ENCODE measurements at places on chromosomes 6 and 20.

- DNase-seq, result peak; percentile 44
Observed at GRCh38 chr6:11277275-11278206, 45.1 kb upstream of the NEDD9 start.

- no peak for DNase-seq
Observed at GRCh38 chr6:55531496-55531895, 47.5 kb downstream of the HMGCLL1 start.

- no peak for DNase-seq
Observed at GRCh38 chr6:29620630-29621029, 12.4 kb downstream of the GABBR1 start.

DNA sequence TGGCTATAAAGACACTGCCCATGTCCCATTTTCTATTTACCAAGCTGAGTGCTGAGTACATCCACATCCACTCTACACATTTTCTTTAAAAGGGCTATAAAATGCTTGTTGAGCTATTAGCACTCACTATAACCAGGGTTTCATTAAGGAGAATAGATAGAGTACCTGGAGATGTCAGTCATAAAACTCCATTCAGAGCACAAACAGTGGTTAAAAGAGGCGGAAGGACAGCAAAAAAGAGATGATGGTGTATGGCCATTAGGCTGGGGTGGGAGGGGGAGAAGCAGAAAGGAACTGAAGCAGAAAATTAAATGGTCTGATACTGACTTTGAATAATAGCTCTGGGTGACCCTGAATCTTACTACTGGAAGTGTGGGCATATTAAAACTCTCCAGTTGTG, 609.9 kb upstream of the MAP3K7 start:
- DNase-seq, result no peak

DNA sequence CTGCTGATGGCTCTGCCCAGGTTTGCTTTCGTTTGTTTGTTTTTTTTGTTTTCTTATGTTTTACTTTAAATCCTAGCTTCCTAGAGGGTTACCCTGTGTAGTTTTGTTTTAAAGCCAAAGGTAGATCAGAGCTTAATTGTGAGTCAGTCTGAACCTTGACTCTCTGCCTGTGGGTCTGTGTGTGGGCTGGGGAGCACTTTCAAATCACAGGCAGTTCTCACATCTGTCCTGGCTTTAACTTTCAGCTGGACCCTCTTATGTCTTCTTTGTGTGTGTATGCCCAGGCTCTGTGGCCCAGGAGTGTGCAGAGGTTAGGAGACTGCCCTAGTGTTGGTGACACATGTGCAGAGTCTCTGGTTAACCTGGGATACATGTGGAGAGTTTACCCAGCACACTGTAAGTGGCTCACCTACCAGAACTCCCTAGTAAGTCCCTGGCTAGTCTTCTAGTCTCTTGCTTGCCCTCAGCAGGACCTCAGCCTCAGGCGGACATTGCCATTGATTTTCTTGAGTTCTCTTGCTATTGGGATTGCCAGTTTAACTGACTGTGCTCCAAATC, 19.0 kb downstream of the HIVEP1 start:
- DNase-seq, result no peak

- DNase-seq, result no peak
Observed at GRCh38 chr20:41094353-41095055, 42.8 kb upstream of the PLCG1 start.

- DNase-seq, result no peak
Observed at GRCh38 chr20:62067547-62068260, 2.0 kb upstream of the TAF4 start.

DNA sequence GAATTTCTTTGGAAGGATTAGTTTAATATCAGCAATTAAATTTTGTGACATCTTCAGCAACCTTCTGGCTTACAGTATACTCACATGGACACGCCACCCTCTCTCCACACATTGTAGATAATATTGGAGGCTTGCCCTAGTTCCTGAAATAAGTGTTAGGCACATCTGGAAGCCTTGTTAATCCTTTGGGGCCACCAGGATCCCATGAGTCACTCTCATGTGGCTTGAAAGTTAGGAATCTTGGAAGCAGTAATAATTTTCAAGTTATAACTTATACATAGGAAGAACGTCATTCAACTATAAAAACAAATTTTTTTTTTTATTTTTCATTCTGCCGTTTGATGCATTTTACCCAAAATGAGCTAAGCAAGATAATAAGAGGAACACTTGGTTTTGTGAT, 20.5 kb downstream of the LAMA4 start:
- no peak for DNase-seq

DNA sequence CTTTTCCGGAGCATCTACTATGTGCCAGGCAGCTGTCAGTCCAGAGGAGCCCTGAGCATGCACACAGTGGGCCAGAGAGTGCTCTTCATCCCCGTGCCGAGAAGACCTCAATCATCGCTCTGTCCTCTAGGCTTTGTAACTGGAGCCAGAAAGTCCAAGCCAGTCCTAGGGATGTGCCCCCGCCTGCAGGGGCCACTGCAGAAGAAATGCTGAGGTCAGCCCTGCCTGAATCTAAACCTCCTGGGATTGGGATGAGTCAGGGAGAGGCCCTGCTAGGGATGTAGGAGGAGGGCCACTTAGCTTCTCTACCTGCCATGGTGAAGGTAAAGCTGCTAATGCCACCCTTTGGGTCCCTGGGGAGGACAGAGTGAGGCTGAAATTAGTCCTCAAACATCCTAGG, 146.8 kb downstream of the CDC5L start:
- DNase-seq, result no peak

DNA sequence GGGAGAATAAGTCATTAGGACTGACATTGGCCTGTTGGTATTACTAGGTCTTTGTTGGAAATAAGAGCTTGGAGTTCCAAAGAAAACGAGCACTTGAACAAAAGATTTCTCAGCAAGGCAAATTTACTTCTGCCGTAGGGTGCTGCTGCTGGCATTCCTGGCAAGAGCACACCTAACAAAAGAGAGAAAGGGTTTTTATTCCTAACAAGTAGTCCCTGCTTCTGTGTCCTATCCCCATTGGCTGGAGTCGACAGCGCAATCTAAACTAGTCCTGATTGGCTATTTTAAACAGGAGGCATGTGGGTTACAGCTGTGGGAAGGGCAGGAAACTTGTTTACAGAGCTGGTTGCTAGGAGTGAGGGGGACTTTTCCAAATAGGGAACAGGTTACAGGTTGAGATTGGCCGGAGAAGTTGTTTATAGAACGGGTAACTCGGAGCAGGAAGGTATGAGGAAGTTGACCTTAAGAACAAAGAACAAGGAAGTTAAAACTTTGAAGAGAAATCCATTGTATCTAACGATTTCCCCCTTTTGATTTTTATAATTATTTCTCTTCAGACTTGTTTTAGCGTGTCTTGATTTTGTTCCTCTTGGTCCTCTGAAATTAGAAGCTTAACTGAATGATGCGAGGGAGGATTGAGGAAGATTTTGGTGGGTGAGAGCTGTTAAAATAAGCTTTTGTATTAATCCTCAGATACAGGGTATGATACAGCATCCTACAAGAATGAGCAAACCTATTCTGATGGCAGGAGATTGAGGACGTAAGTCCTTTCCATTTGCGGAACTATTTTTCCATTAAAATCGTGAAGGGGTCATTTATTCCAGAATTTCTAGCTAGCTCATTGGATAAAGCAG, 3.4 kb upstream of the ZNFX1 start:
- no peak for DNase-seq

GRCh38 chr6:36997811-36998722, 7.4 kb upstream of the FGD2 start:
- DNase-seq, result no peak

GRCh38 chr6:154292066-154292465, 64.5 kb downstream of the IPCEF1 start:
- DNase-seq, result no peak

DNA sequence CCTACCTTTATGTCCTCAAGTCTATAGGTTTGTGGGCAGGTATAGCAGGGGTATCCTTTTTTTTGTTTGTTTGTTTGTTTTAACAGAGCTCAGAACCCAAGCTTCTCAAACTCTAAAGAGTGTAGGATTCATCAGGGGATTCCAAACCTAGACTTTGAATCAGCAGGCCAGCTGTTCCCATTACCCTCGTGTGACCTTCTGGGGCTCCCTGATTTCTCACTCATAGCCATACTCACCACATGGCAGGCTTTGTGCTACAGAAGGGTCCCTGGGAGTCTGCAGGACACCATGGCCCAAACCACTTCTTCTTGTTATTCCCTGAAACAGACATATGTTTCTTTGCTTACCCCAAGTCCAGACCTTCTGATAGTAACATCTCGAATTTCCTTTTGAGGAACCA, 350.8 kb upstream of the TSHZ2 start:
- DNase-seq, result no peak

DNA sequence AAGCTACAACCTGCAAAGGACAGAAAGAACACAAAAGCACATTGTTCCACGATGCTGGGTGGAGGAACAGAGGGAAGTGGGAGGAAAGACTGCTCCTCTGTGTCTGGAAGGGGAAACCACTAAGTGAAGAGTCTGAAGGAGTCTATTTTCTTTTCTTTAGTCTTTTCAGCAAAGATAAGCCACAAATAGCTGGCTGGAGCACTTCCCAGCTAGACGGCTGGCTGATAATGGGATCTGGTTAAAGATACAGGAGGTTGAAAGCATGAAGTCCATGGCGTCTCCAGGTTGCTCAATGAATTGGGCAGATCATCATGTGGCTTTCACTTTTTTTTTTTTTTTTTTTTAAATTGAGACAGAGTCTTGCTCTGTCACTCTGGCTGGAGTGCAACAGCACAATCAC, 154.0 kb upstream of the KCNG1 start:
- no peak for DNase-seq

DNA sequence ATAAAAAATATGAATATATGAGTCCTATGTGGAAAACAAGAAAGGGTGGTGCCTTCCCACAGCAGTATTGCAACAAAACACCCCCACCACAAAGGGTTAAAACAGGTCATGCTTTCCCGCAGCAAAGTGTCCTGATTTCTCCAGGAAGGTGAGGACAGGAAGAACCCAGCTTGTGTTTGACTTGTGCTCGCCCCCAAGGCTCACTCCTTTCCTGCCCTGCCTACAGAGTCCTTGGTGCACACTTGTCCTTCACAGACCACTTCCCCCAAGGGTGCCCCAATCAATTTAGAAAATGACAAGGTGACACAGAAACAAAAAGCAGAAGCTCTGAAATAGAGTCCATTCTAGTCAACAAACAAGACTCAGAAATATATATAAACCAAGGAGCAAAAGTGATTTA, 237.4 kb downstream of the PTPRK start:
- no peak for DNase-seq

DNA sequence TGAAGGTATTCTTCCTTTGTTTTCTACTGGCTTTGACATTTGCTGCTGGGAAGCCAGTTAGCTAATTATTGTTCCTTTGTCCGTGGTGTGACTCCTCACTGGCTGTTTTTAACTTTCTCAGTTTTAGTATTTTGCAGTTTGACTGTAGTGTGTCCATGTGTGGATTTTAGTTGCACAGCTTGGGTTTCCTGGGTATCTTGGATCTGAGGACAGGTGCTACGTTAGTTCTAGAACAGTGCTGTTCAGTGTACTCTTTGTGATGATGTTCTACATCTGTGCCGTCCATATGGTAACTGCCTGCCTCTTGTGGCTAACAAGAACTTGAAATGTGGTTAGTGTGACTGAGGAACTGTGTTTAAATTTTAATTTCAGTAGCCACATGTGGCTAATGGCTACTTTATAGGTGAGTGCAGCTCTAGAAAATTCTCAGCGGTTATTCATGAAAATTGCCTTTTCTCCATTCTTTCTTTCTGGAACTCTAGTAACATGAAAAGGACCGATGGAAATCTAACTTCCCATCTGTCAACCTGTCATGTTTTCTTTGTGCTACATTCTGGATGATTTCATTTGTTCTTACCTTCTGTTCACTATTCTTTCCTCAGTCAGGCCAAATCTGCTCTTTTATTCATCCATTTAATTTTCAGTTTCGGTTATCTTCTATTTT, 7.4 kb downstream of the SNX9 start:
- DNase-seq, result no peak

- DNase-seq, result no peak
Observed at GRCh38 chr20:646107-646867, 6.7 kb downstream of the SRXN1 start.

- peak; percentile 14 for DNase-seq
Observed at GRCh38 chr20:4366076-4366475, 350.7 kb upstream of the RNF24 start.

GRCh38 chr6:98838032-98838431, 3.7 kb downstream of the POU3F2 start:
- no peak for DNase-seq

- peak; percentile 98 for DNase-seq
Observed at GRCh38 chr6:43769526-43770371, at the start of gene VEGFA. Gene VEGFA, plus strand, starts transcription at chr6:43770211.

DNA sequence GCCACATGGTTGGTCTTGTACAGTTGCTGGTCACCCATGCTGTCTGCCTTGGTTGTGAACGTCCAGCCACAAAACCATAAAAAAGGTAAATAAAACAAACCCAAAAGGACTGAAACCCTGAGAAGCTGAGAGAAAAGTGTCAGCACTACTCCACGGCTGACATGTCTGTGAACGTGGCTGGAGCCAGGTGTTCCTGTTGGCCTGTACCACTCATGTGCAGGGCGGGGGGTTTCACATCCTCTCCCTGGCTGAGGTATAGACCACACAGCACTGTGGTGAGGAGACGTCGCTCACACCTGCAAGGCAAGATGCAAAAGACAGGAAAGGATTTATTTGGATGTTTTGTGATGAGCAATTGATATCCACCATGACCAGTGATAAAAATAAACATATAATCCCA, 51.9 kb upstream of the MRPS10 start:
- no peak for DNase-seq

- no peak for DNase-seq
Observed at GRCh38 chr20:61030130-61030529, 221.9 kb upstream of the CDH4 start.

DNA sequence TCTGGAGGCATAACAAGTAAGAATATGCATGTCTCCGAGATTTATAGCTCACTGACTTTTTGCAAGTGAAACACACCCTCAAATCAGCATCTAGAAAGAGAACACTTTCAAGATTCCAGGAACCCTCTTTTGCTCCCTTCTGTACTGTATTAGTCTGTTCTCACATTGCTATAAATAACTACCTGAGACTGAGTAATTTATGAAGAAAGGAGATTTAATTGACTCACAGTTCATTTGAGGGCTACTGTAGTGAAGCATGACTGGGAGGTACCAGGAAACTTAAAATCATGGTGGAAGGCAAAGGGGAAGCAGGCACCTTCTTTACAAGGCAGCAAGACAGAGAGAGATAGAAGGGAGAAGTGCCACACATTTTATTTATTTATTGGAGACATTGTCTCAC, 269.9 kb downstream of the UTRN start:
- no peak for DNase-seq

DNA sequence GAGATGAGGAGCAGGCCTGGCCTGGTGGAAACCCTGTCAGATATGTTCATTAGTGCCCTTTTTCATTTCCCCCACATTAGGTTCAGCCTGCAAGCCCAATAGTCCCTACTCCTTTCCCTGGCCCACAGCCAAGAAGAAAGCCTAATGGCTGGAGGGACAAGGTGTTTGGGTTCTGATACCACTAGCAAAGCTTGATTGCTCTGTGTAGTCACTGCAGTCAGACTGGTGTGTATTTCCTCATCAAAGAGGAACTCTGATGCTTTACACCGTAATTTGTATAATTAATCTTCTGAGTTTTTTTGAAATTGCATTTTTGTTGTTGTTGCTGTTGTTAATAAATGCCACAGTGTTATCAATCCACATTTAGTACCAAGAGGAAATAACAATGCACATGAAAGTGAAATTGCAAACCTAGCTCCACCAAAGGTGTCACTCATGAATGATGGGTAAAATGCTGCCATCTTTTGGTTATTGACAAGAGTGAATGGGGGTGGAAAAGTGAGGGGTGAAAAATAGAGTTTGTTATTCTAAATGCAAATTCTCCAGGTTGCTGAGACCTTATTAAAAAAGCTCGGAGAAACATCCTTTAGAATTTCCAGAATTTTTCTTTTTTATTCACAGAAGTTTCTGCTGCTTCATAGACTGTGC, 320.2 kb upstream of the POU3F2 start:
- no peak for DNase-seq

- no peak for DNase-seq
Observed at GRCh38 chr20:13397300-13397724, 176.2 kb downstream of the ISM1 start.
